ENCODE measurements at places on chromosomes 4 and X.
A peak's percentile ranks its signal among the peaks of the same experiment; 100 is the strongest.

DNA sequence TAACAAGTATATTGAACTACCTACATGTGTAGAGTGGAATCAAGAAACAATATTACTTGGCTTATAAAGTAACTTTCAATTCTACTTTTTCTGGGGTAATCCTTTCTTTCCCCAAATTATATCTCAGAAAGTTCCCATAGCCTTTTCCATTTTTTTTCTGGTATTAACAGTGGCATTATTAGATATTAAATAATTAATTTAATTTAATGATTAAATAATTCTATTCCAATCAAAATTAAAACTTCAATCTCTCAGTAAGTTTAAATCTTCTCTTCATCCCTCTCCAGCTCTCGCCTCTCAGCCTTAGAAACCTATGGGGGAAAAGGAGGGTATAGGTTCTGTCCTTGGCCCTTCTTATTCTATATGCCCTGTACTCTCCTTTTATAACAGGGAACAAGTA is 262.4 kb downstream of the INPP4B start:
- no peak for DNase-seq

DNA sequence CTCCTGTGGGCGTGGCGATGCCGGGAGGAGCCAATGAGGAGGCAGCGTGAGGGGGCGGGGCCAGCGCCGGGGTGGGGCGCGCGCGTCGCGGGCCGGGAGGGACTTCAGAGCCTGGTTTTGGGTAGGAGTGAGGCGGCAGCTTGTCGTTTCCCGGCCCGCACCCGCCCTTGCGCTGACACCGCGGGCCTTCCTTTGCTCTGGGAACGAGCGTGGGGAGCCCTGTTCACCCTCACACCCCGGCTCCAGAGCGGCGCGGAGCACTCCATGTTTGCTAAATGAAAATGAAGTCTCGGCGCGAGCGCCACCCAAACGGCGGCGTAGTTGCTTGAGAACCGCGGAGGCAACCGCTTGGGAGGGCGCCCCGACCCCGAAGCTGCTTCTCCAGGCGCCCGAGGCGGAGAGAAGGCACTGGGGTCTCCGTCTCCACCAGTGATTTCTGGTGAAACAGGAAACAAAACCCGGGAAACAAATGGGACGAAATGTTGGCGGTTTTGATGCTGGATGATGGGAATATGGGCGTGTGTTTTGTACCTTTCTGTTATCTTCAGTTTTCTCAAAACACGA is 497 bp upstream of the GRPEL1 start:
- no peak for DNase-seq

DNA sequence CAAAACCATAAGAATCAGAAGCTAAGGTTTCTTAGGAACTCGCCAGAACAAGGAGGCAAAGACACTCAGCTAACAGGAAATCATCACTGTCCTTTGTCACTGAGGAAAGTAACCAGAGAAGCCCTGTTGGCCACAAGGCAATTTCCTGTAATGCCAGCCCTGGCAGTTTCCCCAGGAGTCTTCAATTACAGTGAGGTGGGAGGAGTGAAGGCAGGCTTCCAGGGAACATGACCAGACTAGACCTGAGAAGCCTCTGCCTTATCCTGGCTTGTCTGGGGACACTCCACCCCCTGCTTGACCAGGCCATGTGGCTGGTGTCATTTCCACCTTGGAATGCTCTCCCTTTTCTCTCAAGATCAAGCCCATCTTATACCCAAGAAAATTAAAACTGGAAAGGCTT is 125.3 kb downstream of the COL4A6 start:
- no peak for DNase-seq

DNA sequence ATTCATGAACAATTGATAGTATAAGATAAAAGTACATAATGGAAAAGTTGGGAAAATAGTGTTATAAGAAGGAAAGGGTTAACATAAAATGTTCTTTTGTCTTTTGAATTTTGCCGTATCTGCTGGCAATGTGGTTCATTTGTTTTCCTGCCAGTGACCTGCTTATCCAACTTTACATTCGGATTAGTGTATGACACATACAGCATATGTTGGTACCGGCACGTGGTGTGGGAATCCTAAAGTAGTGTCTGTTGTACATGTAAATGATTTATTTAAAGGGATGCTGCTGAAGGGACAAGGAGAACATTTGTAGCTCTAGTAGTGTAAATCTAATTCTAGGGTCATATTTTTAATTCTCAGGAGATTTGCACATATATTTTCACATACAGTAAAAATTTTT is 11.5 kb downstream of the RAB9A start:
- DNase-seq = no peak

DNA sequence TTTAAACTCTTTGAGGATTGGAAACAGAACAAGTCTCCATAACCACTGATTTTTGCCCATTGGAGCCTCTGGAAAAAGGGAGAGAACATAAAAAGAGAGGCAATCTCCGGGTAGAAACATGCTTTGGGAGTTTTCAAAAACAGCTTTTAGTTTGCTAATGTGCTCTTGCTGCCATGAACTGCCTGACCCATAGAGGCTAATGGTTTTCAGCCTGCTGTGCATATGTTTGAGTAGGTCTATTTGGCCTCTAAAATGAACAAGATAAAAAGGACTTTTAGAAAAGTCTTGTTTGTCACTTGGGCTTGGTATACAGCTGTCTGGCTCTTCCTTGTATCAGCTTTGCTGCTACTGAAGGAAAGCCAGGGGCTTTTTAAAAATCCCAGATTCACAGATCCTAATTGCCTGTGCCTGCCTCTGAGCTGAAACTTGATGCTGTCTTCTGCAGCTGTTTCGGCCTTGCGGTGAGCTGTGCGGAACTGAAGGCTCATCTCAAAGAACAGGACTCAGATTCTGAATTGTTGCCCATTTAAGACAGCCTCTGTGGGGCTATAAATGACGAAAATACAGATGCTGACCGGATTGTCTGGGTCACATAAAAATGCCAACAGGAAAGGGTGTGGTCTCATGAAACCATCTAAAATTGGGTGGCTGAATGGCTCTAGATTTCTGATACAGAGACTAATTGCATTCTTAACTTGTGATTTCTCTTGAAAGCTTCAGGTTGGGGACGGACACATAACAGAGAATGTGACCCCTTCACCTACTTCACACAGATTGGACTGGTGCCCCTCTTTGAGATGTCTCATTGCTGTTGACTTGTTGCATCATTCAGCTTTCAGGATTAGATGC is 18.4 kb upstream of the ZNF41 start:
- DNase-seq = no peak

DNA sequence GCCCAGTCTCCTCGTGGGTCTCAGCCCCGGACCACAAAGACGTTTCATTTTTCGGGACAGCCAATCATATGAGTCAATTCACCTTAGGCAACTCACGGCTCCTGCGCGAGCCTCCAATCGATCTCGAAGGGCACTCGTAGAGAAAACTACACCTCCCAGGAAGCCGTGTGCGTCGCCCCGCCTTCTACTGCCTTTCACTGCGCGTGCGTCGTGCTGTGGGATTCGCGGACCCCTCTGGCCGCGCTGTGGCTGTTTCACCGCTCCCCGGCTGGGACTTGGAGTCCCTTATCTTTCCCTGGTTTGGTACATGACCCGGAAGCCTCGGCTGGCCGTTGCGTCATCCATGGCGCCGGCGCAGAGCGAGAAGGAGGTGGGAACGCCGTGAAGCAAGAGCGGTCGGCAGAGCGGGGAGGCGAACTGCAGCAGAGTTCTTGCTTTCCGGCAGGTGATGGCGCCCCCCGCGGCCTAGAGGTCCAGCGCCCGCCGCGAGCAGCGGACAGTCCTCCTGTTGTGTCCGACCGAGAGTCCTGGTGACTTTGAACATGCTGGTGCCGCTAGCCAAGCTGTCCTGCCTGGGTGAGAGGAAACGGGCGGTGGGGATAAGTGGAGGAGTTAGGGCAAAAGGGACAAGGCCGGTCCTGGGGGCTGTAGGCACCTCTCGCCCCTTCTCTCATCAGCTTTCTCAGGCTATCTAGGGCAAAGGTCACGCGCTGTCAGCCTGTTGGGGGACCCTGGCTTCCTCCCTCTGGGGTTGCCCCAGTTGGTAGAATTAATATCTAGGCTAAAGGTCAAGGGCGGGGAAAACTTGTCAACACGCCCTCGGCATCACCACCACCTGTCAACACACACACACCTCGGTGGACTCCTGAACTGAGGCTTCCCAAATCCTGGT is at the start of gene ETFDH:
TSS of gene ETFDH (plus strand) at position 382 of the 892 bp plus-strand sequence. CDS start at position 543, 161 bp downstream.
- peak; percentile 99 for DNase-seq

GRCh38 chr4:18021720-18022571 is at the start of gene LCORL:
LCORL (minus strand) TSS chr4:18021755; CDS start chr4:18021751, 4 bp downstream.
- DNase-seq = peak; percentile 98

DNA sequence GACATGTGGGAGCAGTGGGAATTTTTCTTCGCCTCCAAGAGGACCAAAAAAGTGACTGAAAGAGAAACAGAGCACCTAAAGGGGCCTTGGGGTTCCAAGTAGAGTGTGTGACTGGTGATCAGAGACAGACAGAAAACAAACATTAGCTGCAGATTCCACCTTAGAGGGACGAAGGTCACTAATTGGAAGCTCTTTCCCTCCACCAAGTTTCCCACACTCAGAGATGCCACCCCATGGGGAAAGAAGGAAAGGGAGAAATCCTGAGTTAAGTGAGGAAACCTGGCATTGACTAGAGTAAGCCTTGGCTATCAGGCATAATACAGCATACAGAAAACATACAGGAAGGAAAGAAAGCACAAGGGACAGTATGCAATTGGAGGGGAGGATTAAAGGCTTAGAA is 90.9 kb downstream of the HNRNPD start:
- no peak for DNase-seq

DNA sequence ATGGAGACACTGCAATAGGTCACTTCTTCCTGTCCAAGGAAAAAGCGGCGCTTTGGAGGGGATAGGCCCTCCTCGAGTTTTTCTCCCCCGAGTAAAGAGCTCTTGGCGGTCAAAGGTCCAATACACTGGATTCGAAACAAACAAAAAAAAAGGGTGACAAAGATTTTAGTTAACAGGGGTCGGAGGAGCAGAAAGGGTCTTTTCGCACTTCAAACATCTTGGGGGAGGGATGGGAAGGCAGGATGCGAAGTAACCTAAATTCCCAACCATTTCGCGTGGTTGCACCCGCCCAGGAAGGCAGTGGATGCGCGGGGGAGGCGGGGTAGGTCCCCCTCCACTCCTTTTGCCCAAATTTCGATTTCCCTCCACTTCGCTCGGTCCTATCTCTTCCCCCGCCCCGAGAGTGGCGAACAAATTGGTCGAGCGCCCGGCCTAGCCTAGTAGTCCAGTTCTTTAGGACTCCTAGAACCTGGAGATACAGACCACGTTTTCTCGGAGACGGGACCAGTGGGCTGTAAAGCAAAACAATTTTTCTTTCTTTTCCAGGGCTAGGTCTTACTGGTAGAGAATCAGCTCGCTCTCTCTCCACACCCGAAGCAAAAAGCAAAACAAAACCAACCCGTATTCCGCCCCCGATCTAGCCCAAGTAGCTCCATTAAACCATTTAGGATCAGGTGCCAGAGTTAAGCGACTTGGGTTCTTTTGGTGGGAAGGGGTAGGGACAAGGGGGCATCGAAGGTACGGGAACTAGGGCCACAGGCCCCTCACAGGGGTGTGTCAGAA is 2.0 kb upstream of the STAG2 start:
- DNase-seq = peak; percentile 54

DNA sequence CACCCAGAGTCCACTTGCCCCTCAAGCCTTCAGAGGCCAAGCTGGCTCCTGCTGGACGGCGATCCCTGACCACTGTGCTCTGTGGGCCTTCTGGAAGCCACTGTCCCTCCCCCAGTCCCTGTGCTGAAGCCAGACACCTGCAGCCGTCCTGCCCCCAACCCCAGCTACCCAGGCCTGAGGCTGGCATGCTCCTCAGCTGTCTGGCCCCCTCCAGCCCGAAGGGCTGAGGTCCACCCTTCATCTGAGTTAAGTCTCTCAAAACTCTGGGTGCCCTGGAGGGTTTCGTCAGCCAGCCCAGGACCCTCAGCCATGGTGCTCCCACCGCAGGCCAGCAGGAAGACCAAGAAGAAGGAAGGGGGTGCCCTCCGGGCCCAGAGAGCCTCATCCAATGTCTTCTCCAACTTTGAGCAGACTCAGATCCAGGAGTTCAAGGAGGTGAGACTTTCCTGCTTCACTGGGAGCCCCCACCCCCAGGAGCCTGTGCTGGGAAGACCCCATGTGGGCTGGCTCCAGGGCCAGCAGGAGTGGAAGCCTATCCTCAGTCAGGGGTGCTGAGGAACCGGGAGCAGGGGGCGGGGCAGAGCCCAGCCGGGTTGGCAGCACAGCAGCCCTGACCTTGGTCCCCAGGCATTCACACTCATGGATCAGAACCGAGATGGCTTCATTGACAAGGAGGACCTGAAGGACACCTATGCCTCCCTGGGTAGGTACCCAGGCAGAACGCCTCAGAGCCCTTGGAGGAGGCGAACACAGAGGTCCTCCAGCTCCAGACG is 4.2 kb downstream of the MYL5 start:
- no peak for DNase-seq

DNA sequence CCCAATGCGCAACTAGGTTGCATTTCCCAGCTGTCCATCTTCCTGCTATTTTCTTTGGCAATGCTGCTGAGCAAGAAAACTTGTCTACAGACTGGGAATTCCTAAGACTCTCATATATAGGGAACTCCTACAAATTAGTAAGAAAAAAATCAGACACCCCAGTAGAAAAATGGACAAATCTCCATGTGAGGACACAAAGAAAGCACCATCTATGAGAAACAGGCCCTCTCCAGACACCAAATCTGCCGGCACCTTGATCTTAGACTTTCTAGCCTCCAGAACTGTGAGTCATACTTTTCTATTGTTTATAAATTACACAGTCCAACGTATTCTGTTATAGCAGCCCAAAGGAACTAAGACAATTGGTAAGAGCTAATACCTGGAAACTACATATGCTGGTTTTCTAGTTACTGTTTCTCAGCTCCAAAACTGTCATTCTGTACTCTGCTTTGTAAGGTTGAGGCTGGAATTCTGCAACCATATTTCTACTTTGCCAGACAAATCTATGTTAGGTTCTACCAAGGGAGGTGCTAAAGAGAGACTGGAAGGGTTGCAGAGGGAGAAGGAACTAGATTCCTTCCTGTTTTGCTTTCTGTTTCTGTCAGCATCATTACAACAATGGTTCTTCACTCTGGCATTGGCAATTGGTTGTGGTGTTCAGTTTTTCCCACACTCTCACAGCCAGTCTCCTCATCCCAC is 35.7 kb upstream of the FAM241A start:
- no peak for DNase-seq

DNA sequence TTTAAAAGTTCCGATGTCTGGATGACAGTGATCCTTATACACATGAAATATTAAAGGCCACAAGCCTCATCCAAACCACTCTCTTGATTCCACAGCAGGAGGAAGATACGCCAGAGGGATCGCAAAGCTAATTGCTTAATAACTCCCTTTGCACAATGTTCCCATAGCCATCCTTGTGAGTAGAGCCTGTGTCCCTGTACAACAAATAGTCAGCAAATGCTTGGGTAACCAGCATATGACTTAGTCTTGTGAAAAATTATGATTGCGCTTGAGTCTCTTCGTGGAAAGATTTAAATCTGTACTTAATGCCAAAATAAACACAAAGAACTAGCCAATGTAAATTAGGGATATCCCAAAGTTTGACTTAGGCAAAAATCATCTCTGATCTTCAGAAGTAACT is 31.5 kb downstream of the SLC9A7 start:
- no peak for DNase-seq

DNA sequence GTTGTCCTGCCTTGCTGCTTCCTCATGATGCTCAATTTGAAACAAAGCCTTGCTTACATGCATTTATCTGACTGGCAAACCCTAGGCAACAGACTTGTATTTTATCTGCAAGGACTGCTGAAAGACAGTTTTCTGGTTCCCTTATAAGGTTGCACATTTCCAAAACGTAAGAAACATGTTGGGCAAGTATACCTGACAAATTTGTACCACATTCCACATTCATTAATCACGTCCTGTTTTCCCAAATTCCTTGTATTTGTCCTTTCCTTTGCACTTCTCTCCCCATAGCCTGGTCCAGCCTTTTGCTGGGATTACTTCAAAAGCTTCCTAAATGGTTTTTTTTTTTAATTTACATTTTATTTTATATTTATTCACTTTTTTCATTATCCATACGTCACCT is 310.1 kb downstream of the PPP3CA start:
- DNase-seq = no peak
